ENCODE measurements at places on chromosomes 13 and 19. TPM values are rescaled to one million over a fixed set of nuclear protein-coding genes. Genes with fewer than 3 reads are reported as not detected.

EDNRB gene
- 62.6 TPM for total RNA-seq

DCT gene
- total RNA-seq: 0.09 TPM

PDE4C gene
- total RNA-seq: 2.9 TPM

TEX26 gene
- not detected for total RNA-seq

C19orf33 gene
- total RNA-seq: 8.8 TPM

ZNF433 gene
- 4.9 TPM for total RNA-seq

VSTM2B gene
- not detected for total RNA-seq

LRFN3 gene
- total RNA-seq: 1.4 TPM

ANGPTL8 gene
- total RNA-seq: not detected

PLK5 gene
- not detected for total RNA-seq

BCKDHA gene
- total RNA-seq: 22.9 TPM

MATK gene
- total RNA-seq: not detected

IGSF23 gene
- not detected for total RNA-seq

URAD gene
- not detected for total RNA-seq

PGLYRP1 gene
- total RNA-seq: not detected

IGFL3 gene
- not detected for total RNA-seq

NKG7 gene
- not detected for total RNA-seq

PTH2 gene
- total RNA-seq: not detected

COX6B2 gene
- 0.16 TPM for total RNA-seq

LILRB3 gene
- not detected for total RNA-seq

LILRB2 gene
- total RNA-seq: not detected

ZNF575 gene
- 0.60 TPM for total RNA-seq

IRF2BP1 gene
- total RNA-seq: 18.1 TPM

ADGRE3 gene
- not detected for total RNA-seq

PNMA8A gene
- total RNA-seq: 5.5 TPM

SERP2 gene
- total RNA-seq: 11.0 TPM

LGALS14 gene
- total RNA-seq: not detected

CAPN12 gene
- total RNA-seq: 0.26 TPM

TIMM44 gene
- total RNA-seq: 62.0 TPM

WASF3 gene
- total RNA-seq: 11.2 TPM

RNF225 gene
- total RNA-seq: 0.17 TPM

C3 gene
- total RNA-seq: 10.6 TPM

RDH8 gene
- not detected for total RNA-seq

ZNF296 gene
- not detected for total RNA-seq

BCAM gene
- 6.6 TPM for total RNA-seq

ZNF69 gene
- total RNA-seq: 4.1 TPM

CPAMD8 gene
- 0.69 TPM for total RNA-seq

ZNF99 gene
- not detected for total RNA-seq

SHISA2 gene
- total RNA-seq: 0.09 TPM

GIPR gene
- 0.16 TPM for total RNA-seq

KLK8 gene
- not detected for total RNA-seq

CAPS gene
- 8.8 TPM for total RNA-seq

KCNC3 gene
- not detected for total RNA-seq

CGB1 gene
- total RNA-seq: not detected

All from bronchial smooth muscle cell (primary cell).